Activated CD8-positive, alpha-beta memory T cell treated with anti-CD3 and anti-CD28 coated beads for 1 hour (primary cell): ENCODE measurements at places on chromosomes 5 and 9.

DNA sequence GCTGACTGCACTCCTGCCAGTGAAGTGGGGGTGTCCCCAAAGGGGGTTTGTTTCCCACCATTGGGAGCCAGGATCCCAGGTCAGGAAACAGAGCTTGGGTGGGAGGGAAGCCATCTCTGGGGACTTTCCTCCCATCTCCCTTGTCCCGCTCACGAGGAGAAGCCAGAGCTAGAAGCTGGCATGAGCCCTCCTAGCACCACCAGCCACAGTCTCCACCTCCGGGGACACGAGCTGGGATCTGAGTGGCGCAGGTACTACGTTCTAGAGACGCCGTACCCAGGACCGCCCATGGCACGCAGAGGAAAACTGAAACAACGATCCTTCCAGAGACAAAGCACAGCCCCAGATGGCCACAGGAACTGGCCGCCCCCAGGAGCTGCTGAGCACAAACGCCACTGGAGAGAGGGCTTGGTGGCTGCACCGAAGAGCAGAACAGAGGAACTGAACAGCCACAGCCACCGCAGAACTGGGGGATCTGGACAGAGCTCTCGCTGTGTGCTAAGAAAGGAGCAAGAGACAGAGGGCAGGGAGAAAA is 29.8 kb downstream of the ADAMTS2 start:
- DNase-seq = no peak

GRCh38 chr5:33074548-33074947 is 363.4 kb downstream of the NPR3 start:
- no peak for DNase-seq

- no peak for DNase-seq
Measured at GRCh38 chr5:34582371-34582770, 73.8 kb upstream of the RAI14 start.

GRCh38 chr5:2626572-2626971 is 124.9 kb downstream of the IRX2 start:
- DNase-seq = no peak

GRCh38 chr5:58299256-58299655 is 160.6 kb downstream of the PLK2 start:
- DNase-seq = no peak

- no peak for DNase-seq
Measured at GRCh38 chr5:146825033-146825432, 53.5 kb downstream of the PPP2R2B start.

GRCh38 chr9:87862536-87863268 is 20.0 kb upstream of the SPATA31E1 start:
- no peak for DNase-seq

- DNase-seq = no peak
Measured at GRCh38 chr5:141646026-141646425, 5.2 kb downstream of the FCHSD1 start.

DNA sequence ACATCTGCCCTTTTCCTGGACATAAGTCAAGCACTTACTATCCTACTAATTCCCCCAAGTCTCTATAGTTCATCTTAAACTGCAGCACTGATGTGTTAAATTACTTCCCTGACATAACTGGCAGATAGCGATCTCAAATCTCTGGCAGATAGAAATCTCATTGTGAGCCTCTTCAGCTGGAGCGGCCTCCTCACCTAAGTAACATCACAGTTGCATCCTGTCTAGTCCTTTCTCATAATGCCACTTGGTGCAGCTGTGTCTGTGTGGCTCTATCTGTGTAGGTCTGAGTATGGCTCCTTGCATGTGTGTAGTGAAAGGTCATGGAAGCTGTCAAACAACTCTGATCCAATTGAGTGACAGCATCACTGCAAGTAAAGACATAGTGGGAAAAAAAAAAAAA is 53.6 kb upstream of the FST start:
- DNase-seq = no peak

DNA sequence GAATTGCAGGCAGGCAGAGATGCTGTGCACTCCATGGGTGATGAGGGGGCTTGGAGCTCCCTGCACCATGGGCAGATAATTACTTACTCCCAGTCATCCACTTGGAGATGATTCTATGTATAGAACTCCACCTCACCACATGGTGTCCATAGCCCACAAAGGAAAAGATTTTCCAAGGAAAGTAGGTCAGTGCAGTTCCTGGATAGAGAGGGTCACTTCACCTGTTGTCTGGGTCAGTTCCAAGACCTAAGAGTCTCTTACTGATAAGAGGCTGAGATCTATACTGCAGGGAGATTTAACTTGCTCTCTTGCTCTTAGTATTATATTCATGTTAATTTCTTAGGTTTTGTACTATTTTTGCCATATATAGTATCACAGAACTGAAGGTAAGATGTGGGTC is 113.9 kb upstream of the BRINP1 start:
- DNase-seq = no peak

DNA sequence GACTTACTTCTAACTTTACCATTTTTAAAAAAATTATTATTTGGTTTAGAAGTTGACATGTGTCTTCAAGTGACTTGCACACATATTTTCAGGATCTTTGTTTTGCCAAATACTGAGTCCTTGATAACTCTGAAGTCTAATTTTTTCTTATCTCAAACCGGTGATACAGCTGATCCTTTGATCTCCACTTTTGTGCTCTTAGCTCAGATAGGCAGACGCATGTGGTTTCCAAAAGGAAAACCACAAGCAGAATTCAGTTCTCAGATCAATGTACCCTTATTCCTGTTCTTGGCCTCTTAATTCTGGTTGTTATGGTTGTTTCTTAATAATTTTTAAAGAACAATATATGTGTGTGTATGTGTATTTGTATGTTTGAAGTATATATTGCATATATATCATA is 238.3 kb upstream of the EDIL3 start:
- DNase-seq = no peak

DNA sequence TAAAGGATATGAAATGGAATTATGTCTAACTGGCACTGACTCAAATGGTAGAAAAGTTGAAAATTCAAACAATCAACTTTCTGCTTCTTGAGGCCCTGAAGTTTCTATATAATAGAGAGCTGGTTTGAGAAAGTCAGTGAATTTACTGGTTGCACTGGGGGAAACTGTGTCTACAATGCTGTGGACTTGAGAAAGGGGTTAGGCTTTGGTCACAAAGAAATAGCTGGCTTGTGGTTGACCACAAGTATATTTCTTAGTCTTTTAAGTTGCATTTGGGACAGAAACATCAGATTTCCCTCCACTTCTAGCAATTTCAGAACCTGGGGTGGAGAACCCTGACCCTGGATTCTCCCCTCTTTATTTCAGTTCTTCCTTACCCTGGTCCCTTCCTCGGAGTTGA is 192.6 kb upstream of the ACTBL2 start:
- no peak for DNase-seq

- no peak for DNase-seq
Measured at GRCh38 chr5:170211575-170212334, 21.0 kb upstream of the C5orf58 start.

DNA sequence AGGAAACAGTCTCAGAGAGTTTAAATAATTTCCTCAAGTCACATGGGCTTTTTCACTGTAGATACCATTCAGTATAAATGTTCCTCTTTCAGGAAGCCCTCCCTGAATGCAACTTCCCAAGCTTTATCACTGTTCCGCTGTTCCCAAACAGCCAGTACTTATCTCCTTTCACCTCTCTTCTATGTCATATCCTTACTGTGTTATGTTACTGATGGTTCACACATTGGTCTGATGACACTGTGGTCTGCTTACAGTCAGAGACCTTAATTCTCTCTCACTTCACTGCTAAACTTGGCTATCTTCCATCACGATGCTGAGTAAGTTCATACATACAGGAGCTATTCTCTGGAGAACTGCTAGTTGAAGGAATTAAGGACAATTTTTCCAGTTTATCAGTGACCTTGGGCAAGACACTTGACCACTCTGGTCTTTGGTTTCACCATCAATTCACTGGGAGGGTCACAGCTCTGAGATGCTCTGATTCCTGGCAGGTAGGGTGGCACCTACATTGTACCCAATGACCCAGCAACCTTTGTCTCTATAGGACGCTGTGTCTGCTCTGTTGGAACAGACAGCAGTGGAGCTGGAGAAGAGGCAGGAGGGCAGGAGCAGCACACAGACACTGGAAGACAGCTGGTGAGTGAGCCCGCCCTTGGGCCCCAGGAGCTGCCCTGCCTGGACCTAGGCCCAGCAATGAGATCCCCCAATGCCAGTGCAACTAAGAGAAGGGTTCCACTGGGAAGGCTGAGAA is 42.1 kb upstream of the RARS1 start:
- DNase-seq = no peak

GRCh38 chr9:89958086-89958485 is 353.3 kb downstream of the GADD45G start:
- no peak for DNase-seq

GRCh38 chr5:68369457-68370125 is 154.0 kb downstream of the PIK3R1 start:
- no peak for DNase-seq

DNA sequence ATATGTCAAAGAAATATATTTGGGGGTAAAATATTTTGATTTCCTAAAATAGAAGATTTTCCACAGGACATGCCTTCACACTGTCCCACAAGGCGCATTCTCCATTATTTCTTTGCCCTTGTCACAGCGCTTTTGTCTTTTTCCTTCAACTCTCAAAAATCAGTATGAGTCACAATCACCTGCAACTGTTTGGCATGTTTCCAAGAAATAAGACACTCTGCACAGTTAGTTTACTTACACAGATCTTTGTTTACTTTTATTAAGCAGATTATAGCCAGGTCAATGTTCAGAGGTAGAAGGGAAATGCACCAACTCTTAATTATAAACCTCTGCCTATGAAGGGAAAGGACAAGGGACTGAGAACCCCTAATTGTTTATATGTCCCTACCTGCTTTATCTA is 9.5 kb downstream of the CEMIP2 start:
- no peak for DNase-seq

- DNase-seq = no peak
Measured at GRCh38 chr5:3311433-3311832, 284.2 kb upstream of the IRX1 start.

DNA sequence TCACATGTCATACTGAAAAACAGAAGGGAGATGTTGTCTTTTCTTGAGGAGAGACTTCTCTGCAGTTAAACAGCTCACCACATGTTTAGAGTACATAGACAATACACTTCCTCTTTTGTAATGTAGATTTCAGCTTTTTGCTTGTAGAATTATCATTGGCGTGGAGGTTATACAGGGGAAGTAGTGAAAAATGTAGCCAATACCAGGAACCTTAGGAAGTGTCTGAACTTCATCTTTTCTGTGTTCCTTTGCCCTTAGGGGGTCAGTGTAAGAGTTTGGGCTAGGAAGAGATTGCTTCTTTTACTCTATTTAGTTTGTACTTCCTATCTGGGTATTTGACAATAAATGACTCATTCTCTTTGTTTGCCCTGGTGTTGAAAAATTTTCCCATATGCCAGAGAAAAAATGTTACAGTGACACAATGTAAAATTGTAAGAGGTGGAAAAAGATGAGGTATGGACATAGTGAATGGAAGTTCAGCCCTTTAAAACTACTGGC is 21.0 kb upstream of the CDKN2B start:
- no peak for DNase-seq

DNA sequence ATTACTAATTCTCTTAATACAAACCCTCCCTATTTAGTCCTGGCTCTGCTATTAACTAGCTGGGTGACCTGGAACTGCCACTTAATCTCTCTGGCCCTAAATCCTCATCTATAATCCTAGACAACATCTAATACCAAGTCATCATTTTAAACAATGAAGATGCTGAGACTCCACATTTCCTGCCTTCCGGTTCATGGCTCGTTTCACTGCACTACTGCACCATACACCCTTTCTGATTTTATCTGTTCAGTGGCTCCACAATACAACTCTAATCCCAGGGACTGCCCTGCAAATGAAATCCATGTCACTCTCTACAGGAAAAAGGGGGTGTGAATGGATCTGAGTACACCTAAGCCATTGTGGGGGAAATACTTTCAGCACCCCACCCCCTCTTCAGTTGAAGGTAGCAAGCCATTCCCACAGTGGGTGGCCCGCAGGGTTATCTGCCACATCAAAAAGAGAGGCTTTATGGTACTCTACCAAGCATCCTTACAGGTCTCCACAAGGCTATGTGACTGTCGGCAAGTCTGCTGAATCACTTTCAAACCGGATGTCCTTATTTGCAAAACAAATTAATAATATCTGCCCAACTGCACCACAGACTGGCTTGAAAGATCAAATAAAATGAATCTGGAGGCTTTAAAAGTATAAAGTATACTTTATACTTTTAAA is 89.5 kb downstream of the EPB41L4A start:
- no peak for DNase-seq

DNA sequence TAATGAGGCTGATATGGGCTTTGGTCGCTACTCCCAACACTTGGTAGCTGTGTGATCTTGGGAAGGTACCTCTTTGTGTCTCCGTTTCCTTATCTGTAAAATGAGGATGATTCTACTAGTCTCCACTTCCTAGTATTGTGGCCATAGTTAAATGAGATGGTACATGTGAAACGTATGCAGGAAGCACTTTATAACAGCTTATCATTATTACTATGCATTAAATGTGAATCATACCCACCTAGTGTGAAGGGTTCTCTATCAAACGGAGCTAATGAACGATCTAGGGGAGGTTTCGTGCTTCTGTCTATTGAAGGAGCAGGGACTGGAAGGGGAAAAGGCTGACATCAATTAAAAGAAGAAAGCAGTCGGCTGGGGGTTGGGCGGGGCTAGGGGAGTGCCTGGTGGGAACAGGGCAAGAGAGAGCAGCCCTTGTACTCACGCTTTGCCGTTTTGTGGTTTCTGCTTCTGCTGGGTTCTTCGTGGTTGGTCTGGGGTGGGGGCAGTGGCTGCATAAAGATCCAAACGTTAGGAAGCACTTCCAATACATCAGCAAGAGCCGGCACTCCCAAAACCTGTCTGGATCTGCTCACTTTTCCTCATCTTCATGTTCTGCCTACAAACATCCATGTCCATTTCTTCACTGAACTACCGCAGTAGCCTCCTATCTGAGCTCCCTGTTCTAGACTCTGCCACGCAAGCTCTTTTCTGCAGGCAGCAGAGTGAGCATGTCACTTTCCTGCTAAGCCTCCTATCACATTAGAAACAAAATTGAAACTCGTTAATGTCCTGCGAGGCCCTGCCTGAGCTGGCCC is 30.8 kb downstream of the LCP2 start:
- DNase-seq = peak; percentile 38

DNA sequence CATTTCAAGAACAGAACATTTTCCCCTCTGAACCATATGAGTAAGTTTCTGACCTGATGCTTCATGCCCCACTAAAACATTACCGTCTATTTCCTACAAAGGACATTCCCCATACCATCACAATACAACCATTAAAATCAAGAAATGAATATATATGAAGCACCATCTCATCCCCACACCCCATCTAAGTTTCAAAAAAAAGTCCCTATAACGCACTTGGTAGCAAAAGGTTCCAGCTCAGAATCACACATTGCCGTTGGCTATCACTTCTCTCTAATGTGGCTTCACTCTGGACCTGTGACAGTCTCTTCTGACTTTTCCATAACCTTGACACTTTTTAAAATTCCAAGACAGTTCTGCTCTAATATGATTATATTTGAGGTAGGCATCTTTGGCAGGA is 5.9 kb downstream of the EMB start:
- no peak for DNase-seq

DNA sequence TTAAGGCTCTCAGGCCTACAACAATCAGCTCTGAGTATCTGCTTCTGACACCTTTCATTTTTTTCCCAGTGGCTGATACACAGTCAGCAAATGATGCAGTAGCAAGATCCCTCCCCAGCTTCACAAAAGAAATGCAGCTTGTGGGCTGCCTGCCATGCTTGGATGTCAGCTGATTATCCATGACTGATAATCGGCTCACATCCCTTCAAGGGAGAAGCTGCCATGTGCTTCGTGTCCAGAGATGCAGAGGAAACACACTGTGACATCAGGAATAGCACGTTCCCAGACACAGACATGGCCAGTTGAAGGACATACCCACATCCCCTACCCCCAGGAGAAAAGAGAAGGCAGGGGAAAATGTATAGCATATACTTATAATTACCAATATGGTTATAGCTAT is 27.9 kb downstream of the TMEM215 start:
- DNase-seq = no peak
